ENCODE measurements at places on chromosomes 3 and 15.

- no peak for DNase-seq
Observed at GRCh38 chr15:42499858-42500609, 4.6 kb downstream of the SNAP23 start.

DNA sequence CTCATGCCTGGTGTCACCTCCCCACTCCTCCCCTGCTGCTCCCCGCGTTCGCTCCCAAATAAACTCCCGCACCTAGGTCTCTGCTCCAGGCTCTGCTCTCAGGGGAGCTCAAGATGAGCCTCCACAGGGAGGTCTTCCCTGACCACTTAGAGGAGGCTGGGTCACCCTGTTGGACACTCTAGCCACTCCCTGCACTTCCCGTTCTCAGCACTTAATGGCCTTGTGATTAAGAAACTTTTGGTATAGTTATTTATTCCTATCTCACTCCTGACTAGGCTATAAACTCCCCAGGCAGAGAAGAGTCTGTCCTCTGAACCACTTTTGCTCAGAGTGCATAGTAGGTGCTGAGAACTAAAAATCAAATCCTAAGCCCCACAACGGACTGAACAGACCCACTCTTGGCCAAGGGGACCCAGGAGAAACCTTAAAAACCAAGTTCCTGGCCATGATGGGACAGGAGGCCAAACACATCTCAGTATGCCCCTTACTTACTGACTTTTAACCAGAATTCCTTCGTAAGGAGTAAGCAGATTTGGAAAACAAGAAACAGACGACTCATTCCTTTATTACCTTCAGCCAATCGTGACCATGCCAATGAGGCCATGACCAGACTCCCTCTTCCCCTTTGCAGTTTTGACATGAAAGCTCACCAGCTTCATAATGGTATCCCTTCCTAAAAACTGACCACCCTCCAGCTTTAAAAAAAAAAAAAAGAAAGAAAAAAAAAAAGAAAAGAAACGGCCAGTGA is 69.0 kb upstream of the HRH1 start:
- no peak for DNase-seq

GRCh38 chr3:42493798-42494151 is 8.7 kb upstream of the VIPR1 start:
- no peak for DNase-seq

DNA sequence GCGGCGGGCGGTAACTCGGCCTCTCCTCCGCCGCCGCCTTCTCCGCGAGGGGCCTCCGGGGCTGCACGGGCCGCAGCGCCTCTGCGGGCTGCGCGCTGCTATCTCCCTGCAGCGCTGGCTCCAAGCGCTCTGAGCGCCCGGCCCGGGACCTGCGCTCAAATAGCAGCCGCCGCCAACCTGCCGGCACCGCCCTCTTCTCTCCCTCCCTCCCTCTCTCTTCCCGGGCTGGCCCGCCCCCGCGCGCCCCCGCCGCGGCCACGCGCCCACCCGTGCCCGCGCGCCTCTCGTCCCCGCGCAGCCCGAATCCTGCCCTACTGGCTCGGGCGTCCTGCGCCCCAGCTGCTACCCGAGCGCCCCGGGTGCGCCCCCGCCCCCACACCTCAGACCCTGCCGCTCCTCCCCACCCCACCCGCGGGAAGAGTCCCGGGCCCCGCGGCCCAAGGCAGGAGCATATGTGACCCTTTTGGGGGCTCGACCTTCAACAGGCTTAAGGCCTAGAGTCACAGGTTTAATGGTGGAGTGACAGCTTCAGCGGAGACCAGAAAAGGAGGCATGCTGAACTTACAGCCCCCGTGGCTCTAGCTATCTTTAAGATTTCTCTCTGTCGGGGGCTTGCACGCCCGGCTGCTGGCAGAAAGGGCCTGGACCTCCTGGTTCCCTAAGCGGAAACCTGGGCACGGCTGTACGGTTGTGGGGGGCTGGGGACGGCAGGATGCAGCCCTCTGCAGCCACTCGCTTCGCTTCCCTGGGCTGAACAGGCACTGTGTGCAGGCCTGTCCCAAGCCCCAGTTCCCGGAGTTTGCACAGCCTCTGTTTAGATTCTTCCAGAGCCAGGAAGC is at the start of gene CACNA2D2:
CACNA2D2 (minus strand) TSS at position 131 of the 839 bp plus-strand sequence. CDS start 211 bp downstream, outside the sequence.
- peak; percentile 50 for DNase-seq

- no peak for DNase-seq
Observed at GRCh38 chr3:47405820-47406761, 25.3 kb downstream of the PTPN23 start.

- DNase-seq, result no peak
Observed at GRCh38 chr3:38163841-38164642, 1.3 kb upstream of the OXSR1 start.
